ENCODE measurements at places on chromosomes 13 and 19.

DNA sequence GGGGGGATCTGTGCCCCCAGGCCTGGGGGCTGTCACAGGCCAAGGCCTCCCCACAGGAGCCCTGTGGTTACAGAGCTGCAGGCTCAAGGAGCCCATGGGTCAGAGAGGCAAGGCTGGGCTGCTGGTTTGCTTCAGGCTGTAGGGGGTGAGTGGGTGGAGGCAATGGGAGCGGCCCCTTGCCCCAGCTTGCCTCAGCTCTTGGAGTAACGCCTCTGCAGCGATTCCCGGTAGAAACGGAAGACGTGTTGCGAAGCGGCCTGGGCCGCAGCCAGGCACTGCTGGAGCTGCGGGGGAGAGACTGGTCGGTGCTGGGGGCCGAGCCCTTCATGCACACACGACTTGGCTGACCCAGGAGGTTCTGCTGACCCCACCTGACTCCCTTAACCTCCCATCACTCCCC is 10.1 kb downstream of the TMEM91 start:
- DNase-seq, result no peak

DNA sequence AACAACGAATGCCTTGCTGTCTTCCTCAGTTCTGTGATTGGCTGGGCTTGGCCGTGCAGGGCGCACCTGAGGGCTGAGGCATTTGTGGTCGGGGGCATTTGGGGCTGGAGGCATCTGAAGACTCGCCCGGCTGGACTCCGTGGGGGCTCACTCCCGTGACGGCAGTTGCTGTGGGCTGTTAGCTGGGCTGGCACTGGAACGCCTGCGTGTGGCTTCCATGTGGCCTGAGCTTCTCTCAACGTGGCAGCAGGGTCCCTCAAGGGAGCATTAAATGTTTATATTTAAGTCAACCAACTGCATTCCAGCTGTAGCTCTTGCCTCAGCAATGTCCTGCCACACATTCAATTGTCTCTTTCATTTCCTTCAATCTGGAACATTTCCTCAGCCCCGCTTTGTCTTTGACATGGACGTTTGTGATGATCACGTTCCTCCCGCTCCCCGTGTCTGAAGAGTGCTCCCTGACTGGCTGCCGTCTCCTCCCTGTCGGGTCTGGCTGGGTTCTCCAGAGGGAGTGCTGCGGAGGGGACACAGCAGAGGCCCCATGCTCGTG is 21.0 kb downstream of the CCDC8 start:
- DNase-seq, result no peak

GRCh38 chr19:38004186-38004520 is 97.1 kb downstream of the SIPA1L3 start:
- DNase-seq, result no peak

DNA sequence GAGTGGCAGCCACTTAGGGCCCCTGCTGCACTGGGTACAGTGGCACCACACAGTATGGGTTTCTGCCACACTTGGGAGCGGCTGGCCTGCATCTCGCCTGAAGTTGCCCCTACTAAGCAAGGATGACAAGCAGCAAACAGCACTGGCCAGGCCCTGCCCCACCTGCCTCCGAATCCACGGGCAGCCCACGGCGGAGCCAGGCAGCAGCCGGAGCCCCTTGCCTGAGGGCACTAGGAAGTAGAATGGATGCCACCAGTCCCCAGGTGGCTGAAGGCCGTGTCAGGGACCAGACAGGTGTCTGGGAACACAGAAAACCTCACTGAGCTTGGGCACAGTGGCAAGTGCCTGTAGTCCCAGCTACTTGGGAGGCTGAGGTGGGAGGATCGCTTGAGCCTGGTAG is 19.4 kb downstream of the MLLT1 start:
- no peak for DNase-seq

DNA sequence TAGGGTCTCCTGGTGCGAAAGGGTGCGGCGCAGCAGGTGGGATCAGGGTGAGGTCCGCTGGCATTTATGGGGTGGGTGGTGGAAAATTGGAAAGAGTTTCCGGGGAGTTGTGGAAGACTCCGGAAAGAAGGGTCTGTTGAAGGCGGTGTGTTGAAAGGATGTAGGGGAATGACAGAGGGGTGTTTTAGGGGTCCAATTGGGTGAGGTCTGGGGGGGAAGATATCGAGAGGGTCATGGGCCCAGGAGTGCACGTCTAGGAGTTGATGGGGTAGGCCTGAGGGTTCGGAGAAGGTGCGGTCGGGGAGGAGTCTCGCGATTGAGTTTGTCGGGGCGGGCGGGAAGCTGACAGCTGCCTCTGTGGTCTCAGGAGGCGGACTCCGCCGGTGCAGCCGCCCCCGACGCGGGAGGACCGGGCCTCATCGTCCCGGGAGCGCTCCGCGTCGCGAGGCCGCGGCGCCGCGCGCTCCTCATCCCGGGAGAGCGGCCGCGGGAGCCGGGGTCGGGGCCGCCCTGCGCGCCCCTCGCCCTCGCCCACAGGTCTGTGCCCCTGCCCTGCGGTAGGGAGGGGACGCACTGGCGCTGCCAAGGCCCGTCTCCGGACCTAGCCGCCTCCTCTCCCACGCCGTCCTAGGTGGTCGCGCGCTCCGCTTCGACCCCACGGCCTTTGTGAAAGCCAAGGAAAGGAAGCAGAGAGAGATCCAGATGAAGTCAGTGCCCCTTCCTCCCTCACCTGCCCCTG is 7.0 kb downstream of the PGLYRP1 start:
- no peak for DNase-seq

GRCh38 chr19:41064974-41065569 is 23.2 kb upstream of the CYP2A13 start:
- no peak for DNase-seq

All from mesothelial cell of epicardium (in vitro differentiated cells).